ENCODE measurements at places on chromosomes 4 and X.

GRCh38 chr4:172793565-172794306 lies 374.9 kb upstream of the GALNT7 start:
- no peak for DNase-seq

DNA sequence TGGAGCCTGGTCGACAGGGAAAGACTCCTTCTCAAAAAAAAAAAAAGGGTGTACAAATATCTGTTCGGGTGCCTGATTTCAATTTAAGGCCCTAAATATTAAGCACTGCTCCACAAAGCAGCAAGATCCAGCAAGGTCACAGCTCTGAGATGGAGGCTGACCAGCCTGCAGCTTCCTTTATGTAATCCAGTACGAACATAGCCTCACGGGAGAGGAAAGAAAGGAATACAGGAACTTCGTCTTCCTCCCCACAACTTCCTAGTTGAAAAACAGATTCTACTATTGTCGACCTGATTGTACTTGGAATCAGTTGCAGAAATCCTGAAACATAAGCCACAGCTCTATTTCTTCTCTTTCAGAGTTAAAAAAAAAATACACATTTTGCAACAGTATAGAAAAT lies 53.5 kb upstream of the TBC1D9 start:
- no peak for DNase-seq

- DNase-seq = no peak
Measured at GRCh38 chr4:21952549-21952948, 4.0 kb upstream of the KCNIP4 start.

- no peak for DNase-seq
Measured at GRCh38 chr4:152556283-152556682, 20.4 kb upstream of the FBXW7 start.

- peak; percentile 83 for DNase-seq
Measured at GRCh38 chr4:112145790-112146501, 692 bp downstream of the FAM241A start.

DNA sequence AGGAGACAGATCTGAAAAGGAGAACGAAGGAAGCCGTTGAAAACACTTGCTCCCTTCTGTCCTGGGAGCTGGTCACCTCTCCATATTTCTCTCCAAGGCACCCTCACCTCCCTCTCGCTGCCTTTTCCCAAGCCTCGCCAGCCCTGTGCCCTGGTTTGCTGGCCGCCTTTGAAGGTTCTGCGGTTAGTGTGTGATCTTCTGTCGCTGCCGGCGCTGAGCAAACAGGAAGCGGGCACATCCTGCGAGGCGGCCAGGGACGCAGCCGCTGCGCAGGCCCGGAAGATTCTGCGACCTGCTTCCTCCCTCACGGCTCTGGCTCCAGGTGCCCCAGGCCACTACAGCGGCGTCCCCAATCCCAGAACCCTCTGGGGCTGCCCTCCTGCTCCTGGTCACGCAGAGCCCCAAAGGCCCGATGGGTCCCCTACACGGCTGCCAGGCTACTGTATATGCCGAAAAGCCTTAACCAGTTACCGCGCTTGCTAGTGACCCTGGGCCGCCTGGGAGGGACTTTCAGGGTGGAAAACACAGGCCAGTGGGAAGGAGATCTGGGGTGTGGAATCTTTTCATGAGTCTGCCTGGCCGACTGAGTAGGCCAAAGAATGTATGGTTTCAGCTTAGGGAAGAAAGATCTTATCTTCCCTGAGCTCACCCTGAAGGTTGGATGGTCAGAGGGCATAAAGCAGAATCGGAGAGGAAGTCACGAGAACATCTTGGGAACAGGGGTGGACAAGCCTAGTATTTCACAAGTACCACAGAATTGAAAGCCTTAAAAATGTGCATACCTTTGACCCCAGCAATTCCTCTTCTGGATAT lies 2.3 kb upstream of the SASH3 start:
- peak; percentile 74 for DNase-seq

DNA sequence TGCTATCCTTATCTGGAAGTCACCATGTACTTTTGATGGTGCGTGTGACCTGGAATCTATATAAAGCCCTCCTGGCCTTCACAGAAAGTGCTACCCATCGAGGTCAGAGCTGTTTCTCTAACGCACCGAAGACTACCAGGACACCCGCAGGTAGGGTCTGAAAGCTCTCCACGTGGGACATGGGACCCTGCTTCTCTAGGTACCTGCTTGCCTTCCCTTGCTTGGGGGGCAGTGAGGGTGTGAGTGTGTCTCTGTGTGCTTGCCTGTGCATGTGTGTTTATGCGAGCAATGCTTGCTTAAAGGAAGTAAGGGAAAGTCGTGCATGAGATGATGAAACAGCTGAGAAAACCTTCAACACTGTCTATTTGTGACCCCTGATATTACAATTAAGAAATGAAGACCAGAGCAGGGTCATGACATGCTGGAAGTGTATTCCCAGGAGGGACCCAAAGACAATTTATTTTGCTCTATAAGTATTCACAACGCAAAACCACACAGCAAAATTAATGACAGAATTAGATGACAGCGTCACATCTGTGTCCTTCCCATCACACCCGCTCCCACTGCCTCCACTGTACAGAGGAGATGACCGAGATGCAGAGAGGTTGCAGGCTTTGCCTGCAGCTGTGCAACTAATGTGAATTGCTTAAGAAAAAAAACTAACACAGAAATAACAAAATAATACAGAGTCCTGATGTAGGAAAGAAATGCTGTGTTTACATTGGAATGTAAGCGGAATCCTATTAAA lies 76.4 kb upstream of the HELT start:
- DNase-seq = no peak

- no peak for DNase-seq
Measured at GRCh38 chr4:110371016-110371770, 104.8 kb upstream of the ENPEP start.

DNA sequence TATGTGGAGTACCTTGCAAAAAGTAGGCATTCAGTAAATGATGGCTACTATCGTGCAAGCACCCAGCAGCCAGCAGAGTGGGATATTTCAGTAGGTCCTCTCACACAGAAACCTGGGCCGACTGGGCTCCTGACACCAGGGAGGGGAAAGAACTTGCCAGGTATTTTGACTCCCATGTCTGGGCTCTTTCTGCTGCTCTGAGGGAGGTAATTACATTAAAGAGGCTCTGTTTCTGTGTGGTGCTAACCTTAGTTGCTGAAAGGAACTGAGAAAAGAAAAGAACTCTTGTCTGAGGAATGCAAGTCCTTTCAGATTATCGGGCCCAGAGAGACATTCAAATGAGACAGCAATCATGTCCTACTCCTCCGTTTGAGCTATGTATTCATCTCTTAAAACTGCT lies 175.8 kb upstream of the MTMR8 start:
- no peak for DNase-seq

- no peak for DNase-seq
Measured at GRCh38 chr4:64272432-64272831, 136.8 kb downstream of the TECRL start.

GRCh38 chrX:70423936-70424675 lies 992 bp downstream of the GDPD2 start:
- no peak for DNase-seq

- DNase-seq = no peak
Measured at GRCh38 chr4:24121395-24122175, 231.7 kb upstream of the PPARGC1A start.

GRCh38 chrX:50671661-50672060 lies 142.3 kb downstream of the SHROOM4 start:
- DNase-seq = no peak

DNA sequence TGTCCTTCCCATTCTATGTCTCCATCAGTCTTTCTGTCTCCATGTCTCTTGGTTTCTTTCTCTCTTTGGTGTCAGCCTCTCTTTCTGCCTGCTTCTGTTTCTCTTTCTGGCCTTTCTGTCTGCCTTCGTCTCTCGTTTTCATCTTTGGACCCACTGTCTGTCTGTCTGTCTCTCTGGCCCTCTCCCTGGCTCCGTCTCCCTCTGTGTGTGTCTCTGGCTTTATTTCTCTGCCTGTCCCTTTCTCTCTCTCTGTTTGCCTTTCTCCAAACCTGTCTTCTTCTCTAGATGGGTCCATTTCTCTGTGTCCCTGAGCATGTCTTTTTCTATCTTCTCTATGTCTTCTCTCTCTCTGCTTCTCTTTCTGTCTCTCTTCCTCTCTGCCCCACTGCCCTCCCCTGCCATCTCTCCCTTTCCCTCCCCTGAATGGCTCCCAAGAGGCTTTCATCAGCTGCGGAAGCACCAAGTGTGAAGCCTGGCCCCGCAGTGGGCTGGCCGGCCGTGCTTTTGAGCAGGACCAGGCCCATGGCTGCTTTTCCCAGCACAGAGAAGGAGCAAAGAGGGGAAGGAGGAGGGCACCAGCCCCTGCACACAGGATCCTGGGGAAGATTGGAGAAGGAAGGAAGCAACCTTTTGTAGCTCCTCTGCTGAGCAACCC lies 57.4 kb downstream of the PJA1 start:
- no peak for DNase-seq

DNA sequence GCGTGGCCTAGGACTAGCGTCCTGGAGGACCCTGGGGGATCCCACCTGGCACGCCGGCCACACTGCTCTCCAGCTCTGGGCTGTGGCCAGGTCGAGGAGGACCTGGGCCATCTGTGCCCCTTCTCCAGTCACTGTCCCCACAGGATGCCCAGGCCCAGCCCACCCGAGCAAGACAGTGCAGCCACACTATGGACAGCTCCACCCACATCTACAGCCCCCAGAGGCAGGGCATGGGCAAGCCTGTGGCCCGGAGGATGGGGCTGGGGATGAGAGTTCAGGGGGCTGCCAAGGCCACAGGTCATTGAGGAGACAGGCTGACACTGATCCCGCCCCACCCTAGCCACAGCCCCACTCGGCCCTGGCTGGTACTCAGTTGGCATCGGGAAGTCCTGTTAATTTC lies 30.3 kb downstream of the FAM53A start:
- DNase-seq = no peak

- peak; percentile 20 for DNase-seq
Measured at GRCh38 chrX:78024349-78025059, 55.1 kb upstream of the PGAM4 start.

DNA sequence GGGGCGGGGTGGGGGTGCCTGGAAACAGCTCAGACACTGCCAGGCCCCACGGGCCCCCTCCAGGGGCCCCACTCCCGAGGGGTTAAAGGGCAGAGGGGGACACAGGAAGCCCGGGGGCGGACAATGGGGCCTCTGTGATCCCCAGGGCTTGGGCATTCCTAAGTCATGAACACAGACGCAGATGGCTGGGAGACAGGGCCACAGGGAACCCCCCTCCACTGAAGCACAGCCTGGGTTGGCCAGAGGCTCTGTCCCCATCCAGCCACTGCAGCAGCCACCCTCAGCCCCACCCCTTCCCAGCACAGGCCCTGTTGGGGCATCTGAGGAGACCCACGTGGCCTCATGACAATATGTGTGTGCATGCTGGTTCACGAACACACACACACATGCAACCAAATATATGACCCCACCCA lies 3.9 kb downstream of the L1CAM start:
- no peak for DNase-seq
